ENCODE measurements at places on chromosomes 7 and 10.

GRCh38 chr10:13189961-13190360, 28.6 kb downstream of the MCM10 start:
- DNase-seq = no peak

DNA sequence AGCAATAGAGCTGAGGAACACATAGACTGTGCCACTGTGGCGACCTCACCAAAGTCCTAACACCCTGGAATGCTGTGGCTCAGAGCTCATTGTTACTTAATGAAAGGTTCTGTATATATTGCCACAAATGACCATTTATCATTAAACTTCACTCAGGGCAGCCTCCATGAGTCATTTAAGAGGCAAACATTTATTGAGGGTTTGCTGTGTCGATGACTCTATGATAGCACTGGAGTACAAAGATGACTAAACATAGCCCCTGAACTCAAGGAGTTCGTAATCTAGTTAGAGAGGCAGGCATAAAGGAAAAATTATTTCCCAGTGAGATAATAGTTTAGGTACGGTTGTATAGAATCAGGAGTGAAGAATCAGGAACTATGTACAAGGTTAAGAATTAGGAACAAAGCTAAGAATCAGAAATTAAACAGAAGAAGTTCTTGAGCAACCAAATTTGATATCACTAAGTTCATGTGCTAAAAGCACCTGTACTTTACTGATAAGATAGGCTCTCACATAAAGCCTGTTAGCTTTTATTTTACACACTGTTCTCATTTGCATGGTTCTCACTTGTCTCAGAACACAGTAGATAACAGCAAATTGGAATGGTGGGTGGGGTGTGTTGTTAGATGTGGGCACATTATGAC, 7.9 kb downstream of the ENTPD7 start:
- DNase-seq = no peak

GRCh38 chr10:116784035-116784434, 41.7 kb upstream of the HSPA12A start:
- no peak for DNase-seq

GRCh38 chr7:113209449-113210203, 91.3 kb upstream of the SMIM30 start:
- no peak for DNase-seq

- DNase-seq = no peak
Measured at GRCh38 chr7:101691822-101692384, 62.8 kb upstream of the MYL10 start.

DNA sequence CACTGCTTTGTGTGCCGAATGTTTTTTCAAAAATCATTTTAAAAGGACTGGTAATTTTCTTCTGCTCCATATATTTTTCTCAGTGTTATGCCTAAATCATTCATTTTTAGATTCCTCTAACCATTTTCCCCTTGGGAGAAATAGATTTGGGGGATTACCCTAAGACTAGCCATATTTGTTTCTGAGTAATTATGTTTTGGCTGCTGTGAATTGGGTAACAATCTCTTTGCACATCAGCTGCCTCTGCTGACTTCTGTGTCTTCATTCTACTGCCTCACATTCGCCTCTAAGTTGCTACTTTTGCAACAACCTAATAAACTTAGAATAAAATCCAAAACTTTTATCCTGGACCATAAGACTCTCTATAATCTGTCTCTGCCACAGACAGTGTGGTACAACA, 18.5 kb upstream of the MRC1 start:
- DNase-seq = no peak

GRCh38 chr7:117021366-117021765, 68.1 kb downstream of the ST7 start:
- DNase-seq = no peak

DNA sequence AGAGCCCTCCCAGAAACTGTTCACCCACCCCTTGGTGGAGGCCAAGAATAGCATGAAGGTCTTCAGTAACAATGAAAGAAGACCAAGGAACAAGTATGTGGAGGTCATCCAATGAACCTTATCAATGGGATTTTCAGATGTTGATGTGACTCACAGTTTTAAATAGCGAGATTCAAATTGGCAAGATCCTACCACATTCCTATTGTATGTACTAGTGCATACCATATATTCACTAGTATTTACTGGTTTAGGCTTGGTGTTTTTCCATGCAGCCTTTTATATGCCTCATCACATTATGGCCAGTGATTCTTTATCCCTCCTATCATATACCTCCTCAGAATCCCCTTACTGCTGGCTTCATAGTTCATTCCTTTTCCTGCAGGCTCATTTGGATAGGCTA, 54.4 kb downstream of the ITGB8 start:
- no peak for DNase-seq

DNA sequence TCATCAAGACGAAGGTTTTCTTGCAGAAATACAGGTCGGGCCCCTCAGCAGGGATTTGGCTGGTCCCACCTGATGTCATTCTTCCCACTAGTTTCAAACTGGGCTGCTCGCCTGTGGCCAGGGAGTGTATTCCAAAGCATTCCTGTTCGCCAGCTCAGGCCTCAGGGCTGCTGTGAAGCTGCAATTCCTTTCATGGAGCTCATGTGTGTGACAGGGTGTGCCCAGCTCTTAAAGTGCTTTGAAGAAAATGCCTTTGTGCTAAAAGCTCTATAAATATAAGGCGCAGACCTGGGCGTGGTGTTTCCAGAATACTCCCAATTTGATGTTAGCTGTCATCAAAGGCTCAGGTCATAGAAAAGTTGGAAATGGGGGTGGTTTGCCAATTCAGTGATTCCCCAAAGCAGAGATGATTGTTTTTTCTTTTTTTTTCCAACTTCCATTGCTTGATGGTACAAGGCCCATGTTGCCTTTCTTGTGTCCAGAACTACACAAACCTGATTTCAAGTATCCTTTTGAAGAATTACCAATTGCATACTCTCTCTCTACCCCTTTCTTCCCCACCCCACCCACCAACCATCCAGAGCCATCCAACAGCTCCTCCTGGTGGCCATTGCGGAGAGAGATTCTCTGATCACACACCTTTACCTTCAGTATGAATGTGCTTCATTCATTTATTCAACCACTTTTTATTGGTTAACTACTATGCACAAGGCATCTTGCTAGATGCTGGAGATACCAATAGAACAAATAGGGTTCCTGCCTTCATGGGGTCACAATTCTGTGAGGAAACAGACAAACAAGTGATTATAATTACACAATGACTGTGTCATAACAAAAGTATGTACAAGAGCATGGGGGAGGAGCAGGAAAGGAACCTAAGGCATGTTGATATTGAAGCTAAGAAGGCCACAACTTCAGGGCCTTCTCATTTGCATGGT, 297.3 kb upstream of the LYZL1 start:
- peak; percentile 88 for DNase-seq

GRCh38 chr7:128833148-128833945, 3.1 kb downstream of the FLNC start:
- peak; percentile 79 for DNase-seq

- DNase-seq = no peak
Measured at GRCh38 chr7:16564023-16564380, 37.4 kb downstream of the LRRC72 start.

GRCh38 chr10:78802866-78803265, 265.9 kb upstream of the ZMIZ1 start:
- no peak for DNase-seq

DNA sequence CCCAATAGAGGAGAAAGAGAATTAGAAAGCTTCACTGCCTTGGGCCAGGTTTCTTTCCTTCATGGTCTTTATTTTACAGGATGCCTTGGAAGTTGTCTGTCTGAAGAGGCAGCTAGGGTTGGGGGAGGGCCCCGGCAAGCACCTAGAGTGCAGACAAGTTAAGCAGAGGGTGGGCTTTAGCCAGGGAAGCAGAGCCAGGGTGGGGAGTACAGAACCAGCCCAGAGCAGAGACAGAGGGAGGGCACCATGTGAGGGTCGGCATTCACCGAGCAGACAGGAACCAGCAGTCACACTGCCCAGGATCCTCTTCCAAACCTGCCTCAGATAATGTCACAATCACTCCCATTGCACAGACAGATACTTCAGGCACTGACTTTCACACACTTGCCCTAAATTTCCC, 75.9 kb downstream of the ADARB2 start:
- peak; percentile 7 for DNase-seq

GRCh38 chr10:805620-806305, 116.3 kb upstream of the DIP2C start:
- DNase-seq = peak; percentile 52

- DNase-seq = no peak
Measured at GRCh38 chr7:159166530-159166929, 21.9 kb upstream of the VIPR2 start.

All from endodermal cell (in vitro differentiated cells).